Occipital lobe (tissue), 3 donors: ENCODE measurements at places on chromosomes 2 and 18. TPM values are rescaled to one million over a fixed set of nuclear protein-coding genes. Genes with fewer than 3 reads are reported as not detected.

DNA sequence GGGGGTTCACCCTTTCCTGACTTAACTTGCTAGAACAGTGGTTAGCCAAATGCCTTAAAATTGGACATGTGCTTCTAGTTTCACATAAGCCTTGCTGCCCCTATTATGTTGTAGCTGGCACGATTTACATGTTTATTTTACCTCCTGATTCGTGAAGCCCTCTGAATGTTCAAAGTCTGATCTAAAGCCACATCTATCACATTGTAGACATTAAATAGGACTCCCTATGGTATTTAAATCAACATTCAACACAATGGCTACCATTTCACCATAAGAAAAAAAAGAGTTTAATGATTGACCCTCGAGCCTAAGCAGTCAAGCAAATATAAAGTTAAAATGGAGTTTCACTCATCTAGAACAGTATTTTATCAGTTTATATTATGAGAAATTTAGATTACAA lies 151.5 kb downstream of the GULP1 start:
- DNase-seq, result no peak

DNA sequence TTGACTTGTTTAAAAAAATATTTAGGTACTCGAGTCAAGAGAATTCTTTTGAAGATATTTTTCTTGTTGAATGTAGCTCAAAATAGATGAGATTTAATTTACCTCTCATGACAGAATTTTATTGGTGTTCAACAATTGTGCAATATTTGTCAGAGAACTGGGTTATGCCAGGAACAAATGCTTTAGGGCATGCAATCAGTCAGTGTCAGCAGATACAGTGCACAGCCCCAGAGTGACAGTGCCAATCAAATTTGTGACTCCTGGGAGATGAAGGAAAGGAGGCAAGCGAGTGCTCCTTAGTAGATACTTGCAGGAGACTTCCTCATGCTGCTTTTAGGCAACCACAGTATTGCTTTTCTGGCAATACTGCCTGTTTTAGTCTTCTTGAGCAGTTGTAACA lies 81.2 kb upstream of the DSEL start:
- DNase-seq, result no peak

DNA sequence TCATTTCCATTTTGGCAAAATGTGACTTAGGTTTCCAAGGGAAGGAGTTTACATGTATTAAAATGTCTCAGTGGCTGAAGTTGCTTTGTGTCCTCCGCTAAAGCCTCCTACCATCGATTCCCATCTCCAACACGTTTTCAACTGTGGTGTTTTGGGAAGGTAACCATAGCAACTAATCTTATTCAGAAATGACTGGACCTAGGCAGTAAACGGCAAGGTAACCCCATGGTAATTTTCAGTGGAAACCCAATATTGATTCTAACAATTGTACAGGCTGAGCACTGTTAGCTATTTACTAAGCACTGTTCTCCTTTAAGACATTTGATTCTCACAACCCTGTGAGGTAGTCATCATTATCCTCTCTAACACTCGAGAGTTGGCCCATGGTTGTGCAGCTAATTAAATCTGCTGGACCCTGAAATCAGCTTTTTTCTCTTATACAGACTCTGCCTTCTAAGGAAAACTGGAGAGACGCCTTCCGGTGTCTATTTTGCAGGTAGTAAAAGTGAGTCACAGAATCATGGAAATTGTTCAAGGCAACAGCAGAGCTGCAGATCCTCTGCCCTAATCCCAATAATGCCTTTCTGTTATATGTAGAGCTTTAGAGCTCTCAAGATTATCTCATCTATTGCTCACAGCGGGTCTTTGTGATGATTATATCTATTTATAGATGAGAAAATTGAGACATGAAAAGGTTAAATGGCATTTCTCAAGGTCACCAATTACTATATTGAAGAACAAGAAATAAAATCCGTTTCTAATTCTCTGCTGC lies 36.2 kb downstream of the FASTKD2 start:
- DNase-seq, result no peak

GRCh38 chr18:33495278-33495677 lies 54.8 kb upstream of the CCDC178 start:
- no peak for DNase-seq

DNA sequence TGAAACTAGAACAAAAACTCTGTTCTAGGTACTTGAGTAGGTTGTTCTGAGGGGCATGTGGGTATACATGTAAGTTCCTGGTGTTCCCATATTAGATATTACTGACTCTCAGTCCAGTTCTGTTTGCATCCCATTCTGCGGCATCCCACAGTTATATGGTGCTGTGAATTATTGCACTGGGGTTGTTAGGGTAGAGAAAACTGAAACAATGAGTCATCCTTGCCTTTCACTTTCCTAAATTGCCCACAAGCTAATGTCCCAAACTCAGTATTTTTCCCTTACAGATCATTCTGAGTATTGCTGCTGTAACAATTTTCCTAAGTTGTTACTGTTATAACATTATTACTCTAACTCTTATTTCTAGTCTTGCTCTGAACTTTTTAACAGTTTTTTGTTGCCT lies 3.0 kb downstream of the WDR75 start:
- DNase-seq, result no peak

DNA sequence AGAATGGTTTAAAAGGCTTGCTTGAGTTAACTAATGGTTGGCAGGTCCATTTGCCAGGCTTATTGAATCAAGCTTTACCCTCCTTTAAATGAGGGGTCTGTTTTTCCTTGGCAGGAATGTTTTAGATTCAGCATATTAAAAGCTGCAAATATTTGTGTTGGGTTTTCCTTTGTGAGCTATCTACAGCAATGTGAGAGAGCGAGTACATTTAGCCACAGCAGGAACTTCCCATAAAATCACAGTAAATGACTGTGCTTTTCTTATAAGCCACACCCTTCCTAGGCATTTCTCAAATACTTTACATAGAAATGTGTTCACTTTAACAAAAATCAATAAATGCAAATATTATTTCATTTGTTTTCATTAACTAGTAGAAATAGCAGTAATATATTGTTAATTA lies 23.9 kb downstream of the CALCRL start:
- no peak for DNase-seq

GRCh38 chr18:22538426-22538825 lies 120.7 kb upstream of the CTAGE1 start:
- no peak for DNase-seq

DNA sequence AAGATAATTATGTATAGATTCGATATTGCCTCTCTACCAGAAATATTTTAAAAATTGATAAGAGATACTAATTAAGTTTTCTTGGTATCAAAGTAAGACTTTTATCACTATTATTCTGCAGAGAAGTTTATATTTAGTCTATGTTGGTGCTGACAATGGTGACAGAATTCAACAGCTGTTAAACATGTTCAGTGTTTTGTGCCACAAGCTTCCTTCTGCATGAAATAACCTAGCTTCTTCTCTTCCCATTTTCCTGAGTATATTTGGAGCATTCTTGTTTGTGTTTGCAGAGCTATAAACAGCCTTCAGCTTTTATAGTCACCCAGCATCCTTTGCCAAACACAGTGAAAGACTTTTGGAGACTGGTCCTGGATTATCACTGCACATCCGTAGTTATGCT lies 229.2 kb upstream of the RAB12 start:
- DNase-seq, result no peak

DNA sequence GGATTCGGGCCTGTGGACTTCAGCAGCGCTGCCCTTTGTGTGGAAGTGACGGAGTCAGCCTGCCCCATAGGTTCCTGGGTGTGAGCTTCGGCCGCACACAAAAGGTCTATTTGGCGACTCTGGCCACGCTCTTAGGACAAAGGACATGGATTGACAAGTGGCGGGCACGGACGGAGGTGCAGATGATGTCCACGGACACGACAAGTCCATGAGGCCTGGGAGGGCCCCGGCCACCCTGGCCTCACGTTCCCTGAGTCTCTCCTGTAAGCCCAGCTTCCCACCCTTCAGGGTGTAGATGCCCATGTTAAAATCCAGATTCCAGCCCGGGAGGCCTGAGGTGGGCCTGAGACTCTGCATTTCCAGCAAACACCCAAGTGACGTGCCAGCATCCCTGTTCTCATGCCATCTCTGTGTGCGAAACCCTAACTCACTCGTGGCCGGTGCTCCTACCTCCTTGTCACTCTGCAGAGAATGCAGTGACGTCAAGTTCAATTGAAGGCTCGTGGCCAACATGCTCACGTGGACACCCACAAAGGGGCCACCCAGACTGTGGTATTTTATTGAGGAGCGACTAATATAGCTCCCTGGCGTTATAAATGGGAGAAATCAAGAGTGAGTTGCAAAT lies 111.7 kb downstream of the RTP5 start:
- no peak for DNase-seq

GRCh38 chr2:13193900-13194299 lies 477.2 kb downstream of the TRIB2 start:
- no peak for DNase-seq

DNA sequence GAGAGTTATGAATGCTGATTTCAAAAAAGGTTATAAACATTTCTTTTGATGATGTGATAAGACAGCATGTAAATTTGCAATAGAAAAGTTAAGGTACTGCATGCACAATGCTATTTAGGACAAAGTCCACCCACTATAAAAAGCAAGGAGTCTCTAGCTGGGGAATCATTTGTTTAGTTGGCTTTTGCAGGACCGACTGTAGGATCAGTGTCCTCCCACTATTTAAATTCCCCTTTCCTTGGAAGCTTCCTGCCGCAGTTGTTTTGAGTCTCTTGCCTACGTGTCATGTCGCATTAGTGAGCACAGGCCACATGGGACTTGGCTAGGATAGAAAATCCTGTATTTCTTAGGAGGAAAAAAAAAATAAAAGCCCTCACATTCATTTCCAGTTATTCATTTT lies 13.1 kb downstream of the QPCT start:
- no peak for DNase-seq

DNA sequence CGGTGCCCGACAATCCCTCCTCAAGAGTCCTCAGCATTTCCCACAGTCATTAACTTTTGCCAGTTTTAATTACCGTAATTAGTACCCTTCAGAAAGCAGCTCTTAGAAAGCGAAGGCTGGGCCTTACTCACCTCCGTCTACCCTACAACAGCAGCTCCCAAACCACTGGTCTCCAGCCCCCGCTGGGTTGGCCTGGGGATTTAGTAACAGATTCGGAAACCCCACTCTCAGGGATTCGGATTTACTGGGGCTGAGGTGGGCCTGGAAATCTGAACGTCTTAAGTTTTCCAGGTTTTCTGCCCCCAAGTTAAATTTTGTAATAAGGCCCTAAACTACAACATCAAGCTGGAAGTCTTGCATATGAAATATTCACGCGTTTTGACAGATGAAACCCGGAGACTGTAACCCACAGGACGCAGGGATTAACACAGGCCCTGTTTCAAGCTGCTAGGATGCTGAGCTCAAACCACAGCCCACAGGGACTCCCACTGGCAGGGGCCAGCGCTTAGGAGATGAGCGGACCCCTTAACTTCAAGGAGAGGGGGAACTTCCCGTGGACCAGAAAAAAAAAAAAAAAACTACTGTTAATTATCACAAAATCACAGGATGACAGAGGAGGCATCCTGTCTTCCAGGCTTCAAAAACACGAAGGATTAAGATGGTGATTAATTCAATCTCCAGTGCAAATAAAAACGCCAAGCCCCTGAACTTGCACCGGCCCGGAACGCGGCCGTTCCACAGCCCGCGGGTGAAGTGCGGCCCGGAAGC lies 985 bp downstream of the ILKAP start:
- no peak for DNase-seq

GRCh38 chr18:42929857-42930256 lies 185.6 kb downstream of the RIT2 start:
- no peak for DNase-seq

DNA sequence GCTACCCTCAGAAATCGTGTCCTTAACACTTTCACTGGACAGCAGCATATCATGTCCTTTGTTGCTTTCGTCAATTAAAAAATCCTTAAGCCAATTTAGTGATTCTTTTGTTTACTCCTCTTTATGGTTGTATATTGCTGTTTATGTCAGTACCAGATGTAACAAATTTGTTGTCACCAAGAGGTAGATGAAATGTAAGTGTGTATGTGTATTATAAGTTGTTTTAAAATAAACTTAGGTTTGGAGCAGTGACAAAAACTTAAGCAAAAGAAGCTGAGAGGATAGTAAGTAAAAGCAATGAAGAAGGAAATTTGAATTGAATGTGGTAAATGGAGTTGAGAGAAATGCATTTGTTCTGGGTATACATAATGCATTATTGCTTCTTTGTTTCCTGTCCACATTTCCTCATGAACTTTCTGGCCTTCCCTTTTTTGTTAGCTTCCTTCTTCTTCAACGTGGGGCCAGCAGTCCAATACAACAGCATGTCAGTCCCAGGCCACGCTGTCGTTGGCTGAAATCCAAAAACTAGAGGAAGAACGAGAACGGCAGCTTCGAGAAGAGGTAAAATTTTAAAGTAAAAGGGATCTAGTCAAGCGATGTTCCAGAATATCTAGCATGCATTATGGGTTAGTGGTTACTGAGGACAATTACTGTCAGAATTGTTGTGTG lies 30.5 kb upstream of the SNORC start:
- no peak for DNase-seq

DNA sequence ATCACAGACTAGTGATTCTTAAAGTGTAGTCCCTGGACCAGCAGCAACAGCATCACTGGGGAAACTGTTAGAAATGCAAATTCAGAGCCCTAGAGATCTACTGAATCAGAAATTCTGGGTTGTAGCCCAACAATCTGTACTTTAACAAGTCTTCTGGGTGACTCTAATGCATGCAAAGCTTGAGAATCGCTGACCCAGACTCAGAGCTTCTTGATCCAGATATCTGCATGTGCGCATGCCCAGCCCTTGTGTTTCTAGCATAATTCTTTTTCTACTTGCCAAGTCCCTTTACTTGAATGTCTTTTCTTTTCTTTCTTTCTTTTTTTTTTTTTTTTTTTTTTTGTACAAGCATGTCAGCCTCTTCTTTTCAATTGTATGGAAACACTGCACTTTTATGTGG lies 60.4 kb downstream of the FIGN start:
- DNase-seq, result no peak

The LAMA3 gene
- total RNA-seq, result 1.4 TPM

The COA5 gene
- total RNA-seq, result 61.0 TPM

The SOX11 gene
- 413 TPM for total RNA-seq

The DHX57 gene
- total RNA-seq, result 46.5 TPM

The SCTR gene
- 0.62 TPM for total RNA-seq
